Astrocyte of the cerebellum (primary cell): ENCODE measurements at places on chromosomes 4 and X.

DNA sequence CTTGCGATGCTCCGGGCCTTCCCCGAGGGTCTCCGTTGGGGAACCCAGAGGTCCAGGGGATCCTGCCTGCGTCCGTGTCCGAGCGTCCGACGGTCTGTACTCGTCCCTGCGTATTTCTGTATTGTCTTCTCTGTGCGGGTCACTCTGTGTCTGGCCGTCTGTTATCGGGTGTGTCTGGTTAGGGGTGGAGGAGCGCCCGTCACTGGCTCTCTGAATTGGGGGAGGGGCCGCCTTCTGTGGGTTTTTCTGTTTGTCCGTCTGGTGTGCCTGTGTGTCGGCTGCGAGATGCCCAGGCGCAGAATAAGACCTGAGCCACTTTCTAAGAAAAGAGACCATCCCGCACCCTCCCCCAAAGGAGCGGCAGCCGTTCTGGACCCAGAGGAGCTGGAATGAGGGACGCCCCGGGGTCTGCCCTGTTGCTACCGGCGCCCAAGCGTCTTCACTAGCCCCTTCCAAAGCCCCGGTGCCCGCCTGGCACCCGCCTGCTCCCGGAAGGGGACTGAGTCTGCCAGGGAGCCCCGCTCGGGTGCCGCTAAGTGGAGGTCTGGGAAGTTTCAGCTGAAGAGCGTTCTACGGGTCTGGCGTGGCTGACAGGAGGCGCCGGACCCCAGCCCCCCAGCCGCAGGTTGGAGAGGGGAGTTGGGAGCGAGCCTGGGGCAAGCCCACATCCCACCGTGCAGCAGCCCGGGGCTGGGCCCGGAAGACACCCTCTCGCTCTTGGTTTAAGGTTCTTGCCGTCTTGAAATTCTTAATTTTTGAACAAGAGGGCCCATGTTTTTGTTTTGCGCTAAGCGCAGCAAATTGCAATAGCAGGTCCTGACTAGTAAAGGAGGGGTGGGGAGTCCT, 1.0 kb upstream of the OTOP1 start:
- DNase-seq = no peak

- no peak for DNase-seq
Measured at GRCh38 chrX:147900349-147900748, 11.4 kb upstream of the FMR1 start.

DNA sequence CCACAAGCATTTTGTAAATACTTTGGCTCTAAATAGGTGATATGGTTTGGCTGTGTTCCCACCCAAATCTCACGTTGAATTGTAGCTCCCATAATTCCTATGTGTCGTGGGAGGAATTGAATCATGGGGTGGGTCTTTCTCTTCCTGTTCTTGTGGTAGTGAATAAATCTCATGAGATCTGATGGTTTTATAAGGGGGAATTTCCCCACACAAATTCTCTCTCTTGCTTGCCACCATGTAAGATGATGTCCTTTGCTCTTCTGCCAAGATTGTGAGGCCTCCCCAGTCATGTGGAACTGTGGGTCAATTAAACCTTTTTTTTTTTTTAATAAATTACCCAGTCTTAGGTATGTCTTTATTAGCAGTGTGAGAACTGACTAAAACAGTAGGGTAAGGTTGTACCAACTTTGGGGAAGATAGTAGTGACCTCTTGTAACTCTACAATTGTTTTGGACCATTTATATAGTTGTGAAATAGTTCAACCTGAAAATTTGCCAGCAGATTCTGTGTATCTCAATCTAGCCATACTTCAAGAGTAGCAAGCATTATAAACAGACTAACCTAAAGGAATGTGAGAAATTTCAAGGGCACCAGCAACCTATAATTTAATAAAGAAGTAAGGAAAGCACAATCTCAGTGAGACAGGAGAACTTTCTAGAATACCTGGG, 727.8 kb downstream of the GRID2 start:
- DNase-seq = no peak

DNA sequence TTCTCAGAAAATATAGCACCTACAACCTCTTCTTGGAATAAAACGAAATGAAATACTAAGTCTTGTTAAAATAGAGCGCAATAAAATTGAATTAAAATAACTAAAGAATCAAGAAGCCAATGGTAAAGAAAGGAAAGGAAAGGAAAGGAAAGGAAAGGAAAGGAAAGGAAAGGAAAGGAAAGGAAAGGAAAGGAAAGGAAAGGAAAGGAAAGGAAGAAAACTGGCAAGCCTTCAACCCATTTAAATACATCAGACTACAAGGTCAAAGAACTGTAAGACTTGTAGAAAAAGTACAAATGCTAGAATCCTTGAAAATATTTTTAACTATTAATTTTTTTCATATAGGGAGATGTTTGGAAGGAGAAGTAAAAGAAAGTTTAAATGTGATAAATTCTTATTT, 372.1 kb downstream of the IQCM start:
- no peak for DNase-seq

DNA sequence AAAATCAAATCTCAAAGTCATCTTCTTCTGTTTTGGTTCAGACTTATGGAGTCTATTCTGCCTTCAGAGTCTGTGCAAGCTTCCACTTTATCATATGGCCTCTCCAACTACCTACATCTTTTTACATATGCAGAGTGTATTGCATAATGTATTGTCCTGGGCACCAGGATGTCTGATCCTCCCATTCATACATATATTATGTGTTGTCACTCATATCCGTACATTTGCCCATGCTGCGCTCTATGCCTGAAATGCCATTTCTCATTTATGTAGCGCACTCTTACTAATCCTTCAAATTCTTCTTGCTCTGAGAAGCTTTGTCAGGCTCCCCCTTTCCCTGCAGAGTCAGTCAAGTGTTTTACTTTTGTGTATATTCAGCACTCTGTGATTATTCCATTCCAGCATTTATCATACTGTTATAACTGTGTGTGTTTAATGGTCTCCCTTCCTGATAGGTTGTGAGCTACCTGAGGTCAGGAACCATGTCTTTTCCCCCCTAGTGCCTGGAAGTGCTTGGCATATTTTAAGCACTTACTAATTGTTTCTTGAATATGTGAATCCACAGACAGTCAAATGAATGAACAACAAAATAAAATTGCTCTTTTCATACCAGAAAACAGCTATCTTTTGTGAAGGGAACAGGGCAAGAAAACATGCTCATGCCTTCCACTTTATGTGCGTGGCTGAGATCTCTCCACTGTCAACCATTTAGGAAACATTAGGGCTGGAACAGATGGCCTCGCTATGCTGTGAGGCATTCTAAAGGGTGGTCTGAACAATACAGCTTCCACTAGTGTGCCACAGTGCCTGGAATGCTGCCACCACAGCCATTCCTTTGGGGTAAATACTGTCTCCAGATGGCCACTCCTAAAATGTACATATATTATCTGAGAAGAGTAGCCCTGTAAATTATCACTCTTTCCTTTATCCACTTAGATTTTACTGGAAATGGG, 81.8 kb downstream of the GLUD2 start:
- no peak for DNase-seq

DNA sequence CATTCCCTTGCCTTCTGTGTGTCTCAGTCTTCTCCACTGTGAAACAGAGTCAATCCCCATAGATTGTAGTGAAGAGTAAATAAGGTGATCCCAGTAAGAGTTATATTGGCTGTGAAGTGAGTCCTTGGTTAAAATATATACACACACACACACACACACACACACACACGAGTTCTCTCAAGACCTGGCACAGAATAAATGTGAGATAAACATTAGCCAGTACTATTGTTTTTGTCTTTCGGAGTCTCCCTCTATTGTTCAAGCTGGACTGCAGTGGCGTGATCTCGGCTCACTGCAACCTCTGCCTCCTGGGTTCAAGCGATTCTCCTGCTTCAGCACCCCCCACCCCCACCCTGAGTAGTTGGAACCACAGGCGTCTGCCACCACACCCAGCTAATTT, 44.8 kb upstream of the FAM156A start:
- no peak for DNase-seq

DNA sequence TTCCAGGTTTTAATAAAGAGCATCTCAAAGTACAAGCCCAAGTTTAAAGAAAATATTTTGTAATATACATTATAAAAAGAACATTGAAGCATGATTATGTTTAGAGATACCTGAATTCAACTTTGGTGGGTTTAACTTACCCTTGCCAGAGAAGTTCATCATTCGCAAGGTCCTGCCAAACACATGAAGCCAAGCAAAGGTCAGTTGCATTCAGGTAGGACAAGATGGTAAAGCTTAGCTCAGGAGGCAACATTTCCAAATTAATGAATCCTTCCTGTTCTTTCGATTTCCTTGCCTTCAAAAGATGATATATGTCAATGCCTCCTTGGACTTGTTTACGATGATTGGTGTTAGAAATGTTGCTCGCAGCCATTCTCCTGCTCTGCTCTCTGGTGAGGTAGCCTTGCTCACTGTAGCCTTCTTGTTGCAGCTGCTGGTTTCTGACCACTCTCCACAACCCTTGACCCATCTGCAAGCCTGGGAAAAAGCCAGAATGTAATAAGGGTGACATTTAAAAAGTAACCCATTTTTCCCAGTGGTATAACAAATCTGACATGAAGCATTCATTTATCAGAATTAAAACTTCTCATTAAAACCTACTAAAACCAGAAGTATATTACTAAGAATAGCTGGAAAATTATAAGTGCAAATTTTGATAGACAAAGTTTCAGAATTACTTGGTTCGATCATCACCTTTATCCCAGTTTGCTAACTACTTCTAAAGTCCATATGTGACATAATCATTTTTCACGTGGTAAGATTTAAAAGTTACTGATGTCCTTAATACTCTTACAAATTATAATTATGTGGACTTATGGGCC, 20.6 kb downstream of the FBXO8 start:
- no peak for DNase-seq

DNA sequence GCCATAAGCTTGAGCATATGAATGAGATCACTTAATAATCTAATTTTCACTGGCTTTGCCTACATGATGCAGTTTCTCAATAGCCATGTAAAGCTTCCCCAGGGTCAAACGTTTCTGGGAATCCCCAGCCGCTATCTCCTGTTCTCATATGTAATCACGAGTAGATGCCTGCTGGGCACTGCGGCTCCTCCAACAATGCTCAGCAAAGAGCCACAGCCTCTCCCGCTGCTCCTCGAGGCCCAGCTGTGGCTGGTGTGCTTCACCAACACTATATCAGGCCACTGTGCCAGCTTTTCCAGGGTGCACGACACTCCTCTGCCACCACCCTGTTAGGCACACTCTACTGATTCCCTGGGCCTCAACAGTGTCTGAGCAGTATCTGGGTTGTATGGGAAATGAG, 78.3 kb upstream of the RASGEF1B start:
- DNase-seq = no peak

DNA sequence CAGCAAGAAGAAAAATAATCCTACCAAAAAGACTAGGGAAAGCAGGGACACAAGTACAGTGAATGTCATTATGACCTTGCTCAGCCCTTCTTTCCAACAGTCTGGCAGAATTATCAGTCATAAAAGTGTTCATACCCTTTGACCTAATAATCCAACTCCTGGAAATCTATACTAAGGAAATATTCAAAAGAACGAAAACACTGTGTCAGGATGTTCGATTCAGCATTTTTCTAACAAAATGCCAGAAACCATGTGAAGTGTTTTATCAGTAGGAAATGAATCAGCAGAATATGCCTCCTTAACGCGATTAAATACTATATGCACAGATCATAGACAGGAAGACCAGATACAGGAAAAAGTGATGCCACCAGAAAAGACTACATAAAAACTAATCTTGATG, 16.2 kb upstream of the S100G start:
- DNase-seq = no peak

DNA sequence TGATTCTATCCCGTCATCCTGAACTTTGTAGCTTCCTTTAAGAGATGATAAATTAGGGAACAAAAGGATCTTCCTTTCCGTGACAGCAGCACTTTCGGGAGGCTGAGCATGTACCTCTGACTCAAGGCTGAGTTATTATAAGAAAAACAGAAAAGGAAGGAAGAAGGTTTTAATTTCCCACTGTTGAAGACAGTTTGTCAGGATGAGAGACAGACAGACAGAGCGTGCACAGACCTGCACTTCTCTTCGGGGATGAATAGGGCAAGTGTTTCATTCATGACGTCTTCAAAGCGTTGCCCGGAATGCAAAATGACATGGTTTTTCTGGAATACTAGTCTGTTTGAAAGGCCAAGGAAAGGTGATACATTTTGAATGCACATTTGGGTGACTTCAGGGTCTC, 405.3 kb upstream of the FAT1 start:
- no peak for DNase-seq

- no peak for DNase-seq
Measured at GRCh38 chr4:53576676-53577372, 14.5 kb downstream of the LNX1 start.

- DNase-seq = no peak
Measured at GRCh38 chrX:150293311-150294013, 69.7 kb upstream of the MAMLD1 start.

- DNase-seq = peak; percentile 36
Measured at GRCh38 chrX:22629105-22629725, 356.5 kb downstream of the CBLL2 start.

- no peak for DNase-seq
Measured at GRCh38 chrX:37677243-37677642, 8.3 kb upstream of the XK start.

- DNase-seq = no peak
Measured at GRCh38 chr4:94352163-94352562, 9.5 kb upstream of the HPGDS start.

DNA sequence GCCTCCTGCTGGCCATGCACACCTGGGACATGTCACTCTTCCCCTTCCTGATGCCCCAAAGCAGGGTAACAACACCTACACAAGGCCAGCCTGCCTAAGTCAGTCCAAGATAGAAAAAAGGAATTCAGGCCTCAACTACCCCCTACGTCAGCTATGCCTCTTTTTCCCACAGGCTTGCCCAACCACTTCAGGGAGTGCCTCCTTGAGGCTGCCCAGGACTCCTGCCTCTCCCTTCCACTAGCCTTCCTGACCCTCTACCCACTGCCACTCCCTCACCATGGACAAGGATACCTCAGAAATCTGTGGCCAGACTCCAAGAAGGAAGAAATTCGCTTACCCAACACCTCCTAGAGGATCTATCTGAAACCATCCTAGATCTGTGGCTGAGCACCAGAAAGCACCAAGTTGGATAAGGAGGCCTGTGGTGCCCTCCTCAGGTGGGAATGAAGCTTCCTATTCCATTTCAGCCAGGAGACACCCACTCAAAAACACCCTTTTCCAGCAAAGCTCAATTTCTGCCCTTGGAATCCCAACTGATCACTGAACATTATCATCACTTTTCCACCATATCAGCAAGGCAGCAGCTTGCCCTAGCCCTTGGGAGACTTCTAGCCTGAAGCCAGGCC, 1.8 kb downstream of the KDM5C start:
- DNase-seq = no peak

GRCh38 chrX:14922437-14922836, 49.2 kb downstream of the MOSPD2 start:
- peak; percentile 41 for DNase-seq

- DNase-seq = no peak
Measured at GRCh38 chr4:143633833-143634232, 66.6 kb downstream of the FREM3 start.

DNA sequence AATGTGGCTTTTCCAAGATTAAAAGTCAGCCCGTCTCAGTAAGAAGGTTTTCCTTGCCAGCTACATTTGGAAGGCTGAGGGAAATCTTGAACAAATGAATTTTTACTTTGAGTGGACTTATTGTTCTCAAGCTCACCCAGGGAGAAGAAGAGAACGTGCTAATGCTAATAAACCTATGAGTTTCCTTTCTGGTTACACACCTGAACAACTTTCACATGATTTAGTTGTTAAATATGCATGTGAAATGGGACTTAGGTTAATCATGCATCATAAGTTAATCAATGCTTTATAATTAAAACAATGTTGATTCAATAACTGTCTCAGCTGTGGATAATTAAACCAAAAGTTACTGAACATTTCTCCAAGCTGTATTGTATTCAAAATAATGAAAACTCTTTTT, 33.9 kb downstream of the DIPK2B start:
- DNase-seq = no peak

GRCh38 chr4:152485726-152486276, 50.1 kb downstream of the FBXW7 start:
- peak; percentile 79 for DNase-seq
